ENCODE measurements at places on chromosomes 5 and 9.

- no peak for DNase-seq
Measured at GRCh38 chr5:96080557-96080956, 118.9 kb upstream of the ELL2 start.

GRCh38 chr5:44809956-44810420 lies 1.2 kb downstream of the MRPS30 start:
- no peak for DNase-seq

- no peak for DNase-seq
Measured at GRCh38 chr9:35500130-35500748, 10.3 kb downstream of the RUSC2 start.

- DNase-seq: no peak
Measured at GRCh38 chr5:147617711-147618350, 108.0 kb upstream of the DPYSL3 start.

DNA sequence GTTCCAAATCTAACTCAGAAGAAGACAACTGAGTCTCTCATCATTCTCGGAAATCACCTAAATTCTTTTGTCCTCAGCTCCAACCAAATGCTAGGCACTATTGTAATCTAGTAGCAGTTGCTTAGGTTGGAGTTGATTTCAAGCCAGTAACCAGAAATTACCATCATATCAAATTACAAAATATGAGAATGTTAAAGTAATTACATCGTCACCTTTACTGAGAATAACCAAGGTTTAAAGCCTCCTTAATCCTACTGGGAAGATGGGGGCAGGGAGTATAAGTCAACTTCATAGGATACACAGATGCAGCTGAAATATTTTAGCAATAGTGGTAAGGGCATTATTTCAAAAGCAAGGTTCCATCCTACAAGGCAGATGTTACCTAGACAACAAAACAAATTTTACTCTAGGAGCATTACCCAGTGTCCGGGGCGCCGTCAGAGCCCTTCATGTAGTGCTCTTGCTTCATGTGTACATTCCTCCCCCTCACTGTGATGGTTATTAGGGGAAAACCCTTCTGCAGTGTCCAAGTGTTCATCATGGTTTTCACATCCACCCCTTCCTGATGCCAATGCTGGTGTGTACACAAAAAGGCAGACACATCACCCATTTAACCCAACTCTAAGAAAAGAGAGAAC lies 19.5 kb downstream of the ERAP1 start:
- DNase-seq: peak; percentile 29

GRCh38 chr5:142323480-142324135 lies 1.2 kb downstream of the SPRY4 start:
- no peak for DNase-seq

DNA sequence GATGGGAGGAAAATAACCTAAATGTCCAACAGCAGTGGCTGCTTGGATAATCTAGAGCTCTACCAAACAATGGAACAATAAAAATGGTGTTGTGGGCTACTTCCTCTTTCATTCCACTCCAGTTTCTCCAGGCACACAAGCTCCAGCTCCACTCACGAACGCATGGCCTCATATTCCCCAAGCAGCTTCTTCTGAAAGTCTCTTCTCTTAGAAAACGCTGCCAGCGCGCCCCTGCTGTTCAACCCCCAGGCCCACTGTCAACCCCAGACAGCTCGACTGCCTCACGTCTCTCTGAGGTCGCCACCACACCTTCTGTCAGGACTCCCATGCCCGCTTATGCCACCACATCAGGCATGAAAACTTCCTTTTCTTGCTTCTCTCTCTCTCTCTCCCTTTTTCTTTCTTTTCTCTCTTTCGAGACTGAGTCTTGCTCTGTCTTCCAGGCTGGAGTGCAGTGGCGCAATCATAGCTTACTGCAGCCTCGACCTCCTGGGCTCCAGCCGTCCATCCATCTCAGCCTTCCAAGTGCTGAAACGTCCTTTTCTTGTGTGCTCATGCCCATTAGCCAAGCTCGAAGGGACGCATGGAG lies 16.2 kb downstream of the OR2V2 start:
- no peak for DNase-seq

DNA sequence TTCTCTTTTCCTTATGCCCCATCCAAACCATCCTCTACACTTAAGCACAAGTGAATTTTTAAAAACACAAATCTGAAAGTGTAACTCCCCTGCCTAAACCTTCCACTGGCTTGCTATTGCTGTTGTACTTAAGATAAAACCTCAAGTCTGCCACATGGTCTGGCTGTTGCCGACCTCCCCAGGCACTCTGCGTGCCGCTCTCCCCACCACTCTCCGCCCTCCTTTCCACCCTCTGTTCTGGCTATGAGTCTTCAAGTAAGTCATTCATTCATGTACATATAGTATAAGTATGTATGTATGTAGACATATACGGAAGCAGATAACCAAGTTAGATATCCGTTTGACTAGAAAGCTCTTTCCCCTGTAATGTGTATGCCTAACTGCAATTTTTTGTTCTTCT lies 94.7 kb upstream of the ANKRD55 start:
- DNase-seq: no peak

- no peak for DNase-seq
Measured at GRCh38 chr5:96823900-96824380, 16.2 kb upstream of the ERAP1 start.

- DNase-seq: no peak
Measured at GRCh38 chr9:91839926-91840465, 110.0 kb downstream of the ROR2 start.

DNA sequence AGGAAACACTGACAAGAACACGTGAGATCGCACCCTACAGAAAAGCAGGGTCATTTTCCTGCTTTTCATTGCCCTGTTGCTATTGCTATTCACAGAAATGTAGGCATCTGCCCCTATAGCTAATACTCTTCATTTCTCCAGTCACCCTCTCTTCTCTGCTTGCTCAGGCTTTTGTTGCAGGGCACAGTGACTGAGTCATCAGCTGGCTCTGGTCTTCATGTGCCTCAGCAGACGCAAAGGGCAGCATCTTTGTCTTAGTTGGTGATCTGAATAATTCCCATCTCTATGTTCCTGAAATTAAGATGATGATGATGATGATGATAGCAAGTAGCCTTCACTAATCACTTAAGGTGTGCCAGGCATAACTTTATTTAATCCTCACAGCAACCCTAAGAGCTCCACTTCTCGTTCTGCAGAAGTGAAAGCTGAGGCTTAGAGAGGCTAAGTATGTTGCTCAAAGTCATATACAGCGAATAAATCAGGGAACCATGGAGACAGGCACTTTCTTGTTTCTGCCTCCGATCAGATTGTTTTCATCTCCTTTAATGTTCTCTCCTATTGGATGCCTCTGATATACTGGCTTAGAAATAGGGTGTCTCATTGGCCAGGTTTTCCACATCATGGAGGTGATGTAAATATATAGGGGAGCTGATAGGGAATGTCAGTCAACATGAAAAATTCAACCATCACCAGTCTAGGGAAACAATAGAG lies 133.0 kb upstream of the STK32A start:
- DNase-seq: no peak

- DNase-seq: no peak
Measured at GRCh38 chr5:10507575-10508096, 56.2 kb upstream of the ANKRD33B start.

DNA sequence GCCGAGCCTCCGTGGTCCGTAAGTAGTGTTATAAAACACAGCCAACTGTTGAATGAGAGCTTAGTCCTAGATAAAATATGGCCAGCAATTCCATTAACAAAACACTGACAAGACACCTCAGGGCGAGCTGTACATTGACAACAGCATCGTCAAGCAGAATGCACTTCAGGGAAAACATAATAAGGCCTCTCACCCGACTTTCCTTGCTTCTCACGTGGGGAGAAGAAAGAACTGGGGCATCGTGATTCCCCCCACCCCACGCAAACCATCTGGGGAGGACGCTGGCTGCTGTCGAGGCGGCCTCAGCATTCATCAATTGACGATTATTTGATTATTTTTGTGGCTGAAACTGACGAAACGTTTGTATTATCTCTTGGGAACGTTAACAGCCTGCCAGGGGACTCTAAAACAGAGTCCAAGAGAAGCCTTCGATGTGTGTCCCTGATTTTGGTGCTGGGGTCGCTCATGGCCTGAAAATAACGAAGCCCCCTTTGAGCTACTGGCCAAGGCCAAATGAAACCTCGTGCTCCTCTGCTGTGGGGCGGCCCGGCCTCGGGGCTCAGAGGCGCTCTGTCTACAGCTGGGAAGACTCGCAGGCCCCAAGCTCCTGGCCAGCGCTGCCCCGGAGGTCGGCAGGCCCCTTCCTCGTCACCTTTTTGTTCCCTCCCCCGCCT lies 464 bp downstream of the GDF9 start:
- DNase-seq: no peak

DNA sequence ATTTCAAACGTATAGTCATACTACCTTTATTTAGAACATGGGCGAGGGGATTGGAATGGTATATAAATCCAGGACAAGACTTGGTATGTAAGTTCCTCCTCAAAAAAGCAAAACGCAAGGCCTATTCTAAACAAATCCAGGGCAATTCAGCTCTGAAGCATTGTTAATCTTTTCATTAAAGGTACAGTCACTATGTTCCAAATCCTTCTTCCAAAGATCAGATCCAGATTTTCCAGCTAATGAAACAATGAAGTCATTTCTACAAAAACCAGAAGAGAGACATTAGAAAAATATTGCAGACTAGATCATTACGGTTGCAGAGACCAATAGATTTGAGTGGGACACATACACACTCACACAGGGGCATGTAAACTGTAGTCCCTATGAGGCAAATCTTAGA lies 116.1 kb upstream of the BNC2 start:
- DNase-seq: no peak

DNA sequence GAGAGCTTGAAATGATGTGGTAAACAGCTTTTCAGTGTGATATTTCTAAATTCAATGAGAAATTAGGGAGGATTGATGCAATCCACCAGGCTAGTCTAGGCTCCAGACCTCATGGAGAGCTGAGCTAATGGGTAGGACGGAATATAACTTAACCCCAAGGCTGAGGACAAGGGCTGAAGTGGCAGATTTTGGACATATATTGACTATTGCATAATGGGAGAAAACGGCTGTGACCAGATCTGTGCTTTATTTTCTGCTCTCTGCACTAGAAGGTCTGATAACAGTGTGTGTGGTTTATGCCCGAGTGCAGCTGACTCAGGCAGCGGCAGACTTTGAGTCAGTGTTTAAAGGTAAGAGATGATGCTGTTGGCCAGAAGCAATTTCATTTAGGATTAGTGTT lies 70.6 kb downstream of the ACTBL2 start:
- no peak for DNase-seq

GRCh38 chr9:1125741-1126140 lies 75.6 kb downstream of the DMRT2 start:
- no peak for DNase-seq

DNA sequence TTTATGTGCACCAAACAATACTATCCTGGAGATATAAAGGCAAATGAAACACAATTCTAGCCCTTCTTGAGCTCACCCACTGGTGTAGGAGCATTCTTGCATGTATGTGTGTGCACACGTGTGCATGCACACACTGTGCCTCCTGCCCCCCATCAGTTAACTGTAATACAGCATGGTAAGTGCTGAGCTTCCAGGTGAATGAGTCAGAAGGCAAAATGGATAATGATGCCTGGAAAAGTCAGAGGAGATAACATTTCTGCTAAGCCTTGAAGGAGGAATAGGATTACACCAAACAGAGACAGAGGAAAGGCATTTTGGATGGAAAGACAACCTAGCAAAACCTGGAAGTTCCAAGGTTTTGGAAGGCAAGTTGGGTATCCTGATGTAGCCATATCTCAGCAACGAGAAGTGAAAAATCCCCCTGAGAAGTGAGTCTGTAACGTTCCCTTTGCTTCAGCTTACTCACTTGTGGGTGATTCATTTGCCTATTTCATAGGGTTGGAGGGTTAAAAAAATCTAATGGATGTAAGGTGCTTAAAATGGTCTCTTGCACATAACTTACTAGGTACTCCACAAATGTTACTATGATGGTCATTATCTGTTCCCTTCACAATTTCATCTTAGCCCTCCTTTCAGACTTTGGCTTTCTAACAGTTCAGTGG lies 101.4 kb upstream of the STC2 start:
- no peak for DNase-seq

DNA sequence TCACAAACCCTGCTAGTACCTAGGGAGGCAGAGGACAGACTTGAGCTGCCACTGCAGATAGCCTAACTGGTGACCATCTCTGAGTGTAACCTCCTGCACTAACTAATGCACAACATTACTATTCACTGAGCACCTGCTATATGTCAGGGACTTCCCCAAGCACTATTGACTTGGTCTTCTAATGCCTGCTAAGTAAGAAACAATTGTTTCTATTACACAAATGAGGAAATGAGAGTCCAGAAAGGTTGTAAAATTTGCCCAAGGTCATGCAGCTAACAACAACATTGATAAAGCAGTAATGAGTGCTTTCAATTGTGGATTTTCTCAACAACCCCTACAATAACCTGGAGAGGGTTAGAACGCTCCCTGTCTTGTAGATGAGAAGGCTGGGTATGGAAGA lies 183.7 kb downstream of the ZNF462 start:
- no peak for DNase-seq

- no peak for DNase-seq
Measured at GRCh38 chr9:15220658-15221318, 86.2 kb downstream of the TTC39B start.

DNA sequence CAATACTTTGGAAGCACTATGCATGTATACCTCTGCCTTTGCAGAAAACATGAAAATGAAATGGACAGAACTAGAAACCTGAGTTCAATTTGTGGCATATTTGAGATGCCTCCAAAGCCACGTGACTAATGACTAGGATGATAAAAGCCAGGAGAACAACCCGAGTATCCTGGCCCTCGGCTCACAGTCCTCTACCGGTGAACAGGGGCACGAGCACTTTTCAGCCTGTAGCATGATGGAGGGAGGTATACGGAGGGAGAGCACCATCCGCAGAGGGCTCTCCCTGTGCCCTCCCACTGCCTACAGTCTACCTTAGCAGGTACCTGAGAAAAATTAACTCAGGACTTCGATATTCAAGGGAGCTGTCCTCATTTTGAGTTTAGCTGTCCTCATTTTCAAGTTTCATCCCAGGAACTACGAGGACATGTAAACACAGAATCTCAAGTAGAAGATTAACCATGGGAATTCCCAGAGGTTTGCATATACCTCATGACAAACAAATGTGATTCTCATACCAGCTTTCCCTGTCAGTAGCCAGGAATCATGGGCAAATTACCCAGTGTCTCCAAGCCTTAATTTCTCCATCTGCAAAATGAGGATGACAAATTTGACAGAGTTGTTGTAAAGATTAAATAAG lies 249.3 kb downstream of the DNAH5 start:
- no peak for DNase-seq

Data from right hindlimb (tissue), 1 donor.